ENCODE measurements at places on chromosomes 13 and 19. TPM values are rescaled to one million over a fixed set of nuclear protein-coding genes. Genes with fewer than 3 reads are reported as not detected.

- H3K27me3 ChIP-seq = no peaks in the 10 kb centered on the region
- H3K4me3 ChIP-seq = no peak overlapping the region
- no peak for DNase-seq
- no peak overlapping the region for H3K27ac ChIP-seq
- H3K4me1 ChIP-seq = no peaks in the 10 kb centered on the region
Measured at GRCh38 chr13:98938801-98939200, 39.1 kb downstream of the DOCK9 start.

GRCh38 chr13:109743706-109744453 lies 42.5 kb downstream of the IRS2 start:
- peak; percentile 51 for DNase-seq
- no peaks in the 10 kb centered on the region for H3K36me3 ChIP-seq
- no peak overlapping the region for H3K27ac ChIP-seq
- peaks cover 12% of the 10 kb centered on the region for H3K4me1 ChIP-seq
- H3K27me3 ChIP-seq = no peaks in the 10 kb centered on the region

DNA sequence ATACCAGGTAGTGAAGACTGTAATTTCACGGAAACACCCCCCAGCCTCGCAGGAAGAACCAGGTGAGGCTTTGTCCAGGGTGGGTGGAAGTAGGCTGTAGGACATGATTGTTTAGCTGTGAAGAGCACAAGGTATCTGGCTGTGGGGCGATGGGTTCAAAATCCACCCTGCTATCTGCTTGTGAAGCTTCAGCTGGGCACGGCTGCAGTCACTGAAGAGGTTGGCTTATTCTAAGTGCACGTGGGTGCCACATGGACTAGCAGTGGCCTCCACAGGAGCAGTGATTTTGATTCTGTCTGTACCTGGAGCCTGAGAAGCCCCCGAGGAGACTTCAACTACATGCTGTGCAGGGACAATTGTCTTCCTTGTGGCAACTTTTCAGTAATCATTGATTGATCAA lies 254.1 kb downstream of the FGF9 start:
- H3K4me1 ChIP-seq = no peaks in the 10 kb centered on the region
- H3K36me3 ChIP-seq = no peaks in the 10 kb centered on the region
- no peaks in the 10 kb centered on the region for H3K27me3 ChIP-seq
- no peak for DNase-seq
- H3K27ac ChIP-seq = no peak overlapping the region

- peaks cover 33% of the 10 kb centered on the region for H3K4me1 ChIP-seq
- no peak for DNase-seq
- peaks cover 3% of the 10 kb centered on the region for H3K36me3 ChIP-seq
- H3K27ac ChIP-seq = peak overlapping the region; percentile 60
- H3K27me3 ChIP-seq = no peaks in the 10 kb centered on the region
Measured at GRCh38 chr13:51645154-51645650, 60.9 kb downstream of the WDFY2 start.

- H3K4me3 ChIP-seq = no peak overlapping the region
- no peaks in the 10 kb centered on the region for H3K4me1 ChIP-seq
- peaks cover 8% of the 10 kb centered on the region for H3K36me3 ChIP-seq
- H3K27ac ChIP-seq = no peak overlapping the region
Measured at GRCh38 chr13:98835156-98835555, 82.7 kb upstream of the SLC15A1 start.

GRCh38 chr13:98524391-98524790 lies 52.5 kb downstream of the STK24 start:
- no peaks in the 10 kb centered on the region for H3K27me3 ChIP-seq
- H3K4me3 ChIP-seq = no peak overlapping the region
- DNase-seq = no peak
- H3K36me3 ChIP-seq = peaks cover 5% of the 10 kb centered on the region

GRCh38 chr13:38872693-38873092 lies 117.9 kb downstream of the STOML3 start:
- H3K27me3 ChIP-seq = peaks cover 12% of the 10 kb centered on the region
- DNase-seq = peak; percentile 58
- H3K36me3 ChIP-seq = no peaks in the 10 kb centered on the region
- H3K4me3 ChIP-seq = no peak overlapping the region

- H3K27me3 ChIP-seq = no peaks in the 10 kb centered on the region
- DNase-seq = no peak
- no peak overlapping the region for H3K27ac ChIP-seq
- H3K4me3 ChIP-seq = no peak overlapping the region
- H3K36me3 ChIP-seq = peaks cover 4% of the 10 kb centered on the region
- peaks cover 4% of the 10 kb centered on the region for H3K4me1 ChIP-seq
Measured at GRCh38 chr13:40407567-40407966, 258.9 kb downstream of the FOXO1 start.

DNA sequence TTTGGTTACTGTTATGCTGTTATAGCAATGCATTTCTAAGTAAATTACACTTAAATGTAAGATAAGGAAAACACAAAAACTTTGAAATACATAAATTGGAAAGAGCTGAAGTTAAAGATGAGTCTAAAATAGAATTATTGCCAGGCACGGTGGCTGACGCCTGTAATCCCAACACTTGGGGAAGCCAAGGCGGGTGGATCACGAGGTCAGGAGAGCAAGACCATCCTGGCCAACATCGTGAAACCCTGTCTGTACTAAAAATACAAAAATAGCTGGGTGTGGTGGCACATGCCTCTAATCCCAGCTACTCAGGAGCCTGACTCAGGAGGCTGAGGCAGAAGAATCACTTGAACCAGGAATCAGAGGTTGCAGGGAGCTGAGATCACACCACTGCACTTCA lies 905.4 kb upstream of the GPC6 start:
- no peak overlapping the region for H3K4me3 ChIP-seq
- no peak for DNase-seq
- no peak overlapping the region for H3K27ac ChIP-seq
- no peaks in the 10 kb centered on the region for H3K27me3 ChIP-seq
- H3K36me3 ChIP-seq = no peaks in the 10 kb centered on the region

DNA sequence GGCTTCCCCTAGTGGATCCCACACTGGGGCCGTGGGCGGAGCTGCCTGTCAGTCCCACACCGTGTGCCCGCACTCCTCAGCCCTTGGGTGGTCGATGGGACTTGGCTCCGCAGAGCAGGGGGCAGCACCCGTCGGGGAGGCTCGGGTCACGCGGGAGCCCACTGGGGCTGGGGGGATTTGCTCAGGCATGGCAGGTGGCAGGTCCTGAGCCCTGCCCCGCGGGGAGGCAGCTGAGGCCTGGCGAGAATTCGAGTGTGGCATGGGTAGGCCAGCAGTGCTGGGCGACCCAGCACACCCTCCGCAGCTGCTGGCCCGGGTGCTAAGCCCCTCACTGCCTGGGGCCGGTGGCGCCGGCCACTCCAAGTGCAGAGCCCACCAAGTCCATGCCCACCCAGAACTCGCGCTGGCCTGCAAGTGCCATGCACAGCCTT lies 481.7 kb upstream of the PRR20A start:
- no peaks in the 10 kb centered on the region for H3K27me3 ChIP-seq
- H3K27ac ChIP-seq = no peak overlapping the region
- no peaks in the 10 kb centered on the region for H3K4me1 ChIP-seq

GRCh38 chr19:36110487-36111199 lies at the start of gene OVOL3:
TSS of gene OVOL3 (plus strand) at chr19:36111143. CDS start at chr19:36111203, 60 bp downstream.
- H3K4me3 ChIP-seq = no peak within 1 kb of the TSS
- H3K36me3 ChIP-seq = peaks cover 8% of the 10 kb centered on the region
- peaks cover 2% of the 10 kb centered on the region for H3K27me3 ChIP-seq
- peak within 1 kb of the TSS; percentile 26 for H3K27ac ChIP-seq

DNA sequence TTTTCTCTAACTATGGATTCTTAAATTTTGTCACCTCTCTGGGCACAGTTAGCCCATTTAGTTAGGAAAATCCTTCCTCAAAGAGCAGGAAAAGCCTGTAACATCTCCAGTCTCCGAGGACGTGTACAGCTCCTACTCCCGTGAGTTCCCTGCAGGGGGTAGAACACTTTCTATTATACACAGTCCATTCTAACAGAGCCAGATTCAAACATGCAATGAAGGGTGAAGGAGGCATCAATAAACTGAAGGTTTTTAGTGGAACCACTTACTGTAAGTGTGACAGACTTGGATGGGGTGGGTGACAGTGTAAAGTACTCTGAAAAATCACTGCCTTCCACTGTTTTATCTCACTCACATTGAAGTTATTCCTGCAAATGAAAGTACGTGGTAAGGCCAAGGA lies 204.7 kb upstream of the DACH1 start:
- H3K27me3 ChIP-seq = no peaks in the 10 kb centered on the region
- no peak overlapping the region for H3K27ac ChIP-seq
- no peaks in the 10 kb centered on the region for H3K36me3 ChIP-seq
- H3K4me3 ChIP-seq = no peak overlapping the region

GRCh38 chr13:99500839-99501183 lies 461 bp upstream of the TM9SF2 start:
- no peak for DNase-seq
- H3K4me3 ChIP-seq = peak overlapping the region; percentile 97
- peaks cover 68% of the 10 kb centered on the region for H3K4me1 ChIP-seq

- peaks cover 7% of the 10 kb centered on the region for H3K4me1 ChIP-seq
- peaks cover 4% of the 10 kb centered on the region for H3K36me3 ChIP-seq
- DNase-seq = no peak
- no peaks in the 10 kb centered on the region for H3K27me3 ChIP-seq
Measured at GRCh38 chr19:4991996-4992698, 23.2 kb downstream of the KDM4B start.

DNA sequence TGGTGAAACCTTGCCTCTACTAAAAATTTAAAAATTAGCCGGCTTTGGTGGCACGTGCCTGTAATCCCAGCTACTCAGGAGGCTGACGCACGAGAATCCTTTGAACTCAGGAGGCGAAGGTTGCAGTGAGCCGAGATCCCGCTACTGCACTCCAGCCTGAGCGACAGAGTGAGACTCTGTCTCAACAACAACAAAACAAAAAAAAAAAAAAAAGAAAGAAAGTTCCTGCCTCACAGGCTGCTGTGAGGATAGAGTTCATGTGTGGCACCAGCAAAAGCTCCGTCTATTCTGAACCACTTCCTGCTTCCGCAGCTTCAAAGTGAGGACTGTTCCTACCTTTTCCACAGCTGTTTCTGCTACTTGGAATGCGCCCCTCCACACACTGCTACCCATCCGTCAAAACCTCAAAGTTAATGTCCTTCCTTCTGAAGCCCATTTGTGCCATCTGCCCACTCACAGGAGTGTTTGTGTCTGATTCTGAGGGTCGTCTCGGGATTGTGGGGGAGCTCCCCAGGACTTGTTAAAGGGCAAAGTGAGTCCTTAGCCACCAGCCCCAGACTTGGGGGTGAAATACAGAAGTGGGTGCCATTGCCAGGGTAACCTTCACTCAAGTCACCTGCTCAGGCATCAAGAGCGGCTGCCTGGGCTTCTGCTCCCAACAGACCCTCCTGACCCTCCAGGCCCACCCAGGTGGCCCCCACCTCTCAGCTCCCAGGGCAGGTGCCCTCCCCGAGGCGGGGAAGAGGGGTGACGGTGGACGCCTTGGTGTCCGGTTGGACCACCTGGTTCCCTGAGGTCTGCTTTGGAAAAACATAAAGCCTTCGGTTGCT lies 2.9 kb downstream of the MFSD12 start:
- no peaks in the 10 kb centered on the region for H3K27me3 ChIP-seq
- peak; percentile 65 for DNase-seq
- H3K27ac ChIP-seq = peak overlapping the region; percentile 92
- peaks cover 2% of the 10 kb centered on the region for H3K36me3 ChIP-seq
- peaks cover 41% of the 10 kb centered on the region for H3K4me1 ChIP-seq

- H3K27me3 ChIP-seq = peaks cover 15% of the 10 kb centered on the region
- no peak overlapping the region for H3K4me3 ChIP-seq
Measured at GRCh38 chr19:33872445-33873320, 76.0 kb downstream of the KCTD15 start.

DNA sequence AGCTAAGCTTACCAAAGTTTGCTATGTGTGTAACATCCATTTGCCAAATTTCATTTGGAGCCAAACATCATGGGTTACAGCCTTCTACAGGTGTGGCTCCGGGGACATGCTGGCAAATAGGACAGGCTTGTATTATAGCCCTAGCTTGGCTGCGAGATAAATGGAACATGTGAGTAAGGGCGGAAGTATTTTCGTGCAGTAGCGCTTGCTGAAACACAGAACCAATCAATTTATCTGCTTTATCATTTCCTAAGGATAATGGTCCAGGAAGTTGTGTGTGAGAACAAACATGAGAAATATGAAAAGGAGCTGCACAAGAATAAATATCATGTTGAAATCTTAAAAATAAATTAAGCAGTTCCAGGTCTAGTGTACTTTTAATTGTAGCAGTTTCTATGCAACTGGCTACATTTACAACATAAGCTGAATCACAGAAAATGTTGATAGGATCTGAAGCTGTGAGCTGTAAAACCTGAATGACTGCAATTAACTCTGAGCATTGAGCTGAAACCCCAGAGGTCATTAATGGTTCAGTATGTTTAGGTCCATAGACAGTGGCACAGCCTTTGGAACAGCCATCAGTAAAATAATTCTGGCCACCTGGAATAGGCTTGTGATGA lies 22.2 kb upstream of the ZNF100 start:
- peaks cover 3% of the 10 kb centered on the region for H3K36me3 ChIP-seq
- H3K27me3 ChIP-seq = no peaks in the 10 kb centered on the region
- H3K4me3 ChIP-seq = no peak overlapping the region
- H3K4me1 ChIP-seq = no peaks in the 10 kb centered on the region

DNA sequence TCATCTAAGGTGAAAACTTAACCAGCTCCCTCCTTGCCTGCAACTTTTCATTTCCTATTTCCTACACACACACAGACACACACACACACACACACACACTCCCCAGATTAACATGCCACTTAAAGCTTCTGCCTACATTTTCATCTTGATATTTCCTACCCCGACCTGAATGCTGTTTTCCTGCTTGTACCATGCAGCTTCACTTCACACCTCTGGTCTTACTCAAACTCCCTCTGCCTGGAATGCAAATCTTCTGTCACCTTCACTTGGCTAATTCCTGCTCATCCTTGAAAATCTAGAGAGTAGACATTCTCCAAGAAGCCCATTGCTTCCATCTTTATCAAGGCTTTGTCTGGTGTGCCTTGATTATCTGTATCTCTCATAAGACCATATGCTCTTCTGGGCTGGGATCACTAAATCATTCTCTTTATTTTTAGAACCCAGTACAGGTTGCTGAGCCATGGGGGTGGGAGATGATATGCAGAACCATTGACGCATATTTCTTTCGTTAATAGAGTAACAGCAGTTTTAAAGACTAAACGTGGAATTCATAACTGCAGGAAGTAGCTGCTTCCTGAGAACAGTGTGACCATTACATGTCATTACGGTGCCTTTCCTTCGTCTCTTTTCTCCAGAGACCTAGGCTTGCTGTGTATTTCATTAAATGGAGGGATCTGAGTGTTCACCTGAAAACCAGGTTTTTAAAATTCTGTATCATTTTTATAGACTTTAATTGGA lies 37.7 kb downstream of the CNMD start:
- no peak for DNase-seq
- no peaks in the 10 kb centered on the region for H3K4me1 ChIP-seq
- no peak overlapping the region for H3K27ac ChIP-seq
- no peaks in the 10 kb centered on the region for H3K27me3 ChIP-seq
- no peak overlapping the region for H3K4me3 ChIP-seq

DNA sequence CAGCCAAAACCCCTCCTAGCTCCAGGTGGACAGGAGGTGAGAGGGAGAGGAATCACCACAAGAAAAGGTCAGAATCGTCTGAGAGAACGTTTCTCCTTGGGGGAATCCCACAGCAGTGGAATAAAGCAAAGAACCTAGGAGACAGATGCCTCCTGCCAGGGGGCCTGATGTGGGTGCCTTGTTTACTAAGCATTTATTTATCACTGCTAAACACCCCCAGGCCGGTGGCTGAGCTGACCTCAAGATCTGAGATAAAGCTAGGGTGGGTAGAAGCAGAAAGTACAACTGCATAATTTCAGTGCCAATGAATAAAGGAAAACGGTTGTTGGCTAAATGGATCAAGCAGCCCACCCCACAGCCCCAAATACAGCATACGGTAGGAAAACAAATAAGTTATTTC lies 33.9 kb upstream of the ATP11A start:
- H3K36me3 ChIP-seq = no peaks in the 10 kb centered on the region
- DNase-seq = no peak
- H3K4me1 ChIP-seq = no peaks in the 10 kb centered on the region

ANGPTL8 gene
- not detected for total RNA-seq

LRG1 gene
- total RNA-seq = 0.32 TPM

SIGLEC12 gene
- total RNA-seq = 3.9 TPM

ATP4A gene
- not detected for total RNA-seq

HSD17B14 gene
- total RNA-seq = 0.59 TPM

TMEM190 gene
- not detected for total RNA-seq
